ENCODE measurements at places on chromosomes 16 and 17. TPM values are rescaled to one million over a fixed set of nuclear protein-coding genes. Genes with fewer than 3 reads are reported as not detected.

SLC6A2 gene
- not detected for total RNA-seq

TSNAXIP1 gene
- 0.20 TPM for total RNA-seq

QPRT gene
- total RNA-seq, result not detected

TBX2 gene
- total RNA-seq, result under 0.01 TPM

PNMT gene
- total RNA-seq, result 0.20 TPM

TMED6 gene
- not detected for total RNA-seq

FGF11 gene
- total RNA-seq, result 0.20 TPM

KRTAP9-2 gene
- total RNA-seq, result not detected

TBC1D3I gene
- not detected for total RNA-seq

SLFN12L gene
- total RNA-seq, result not detected

OTOP3 gene
- total RNA-seq, result not detected

SLC5A11 gene
- total RNA-seq, result not detected

CCDC78 gene
- not detected for total RNA-seq

CYB561 gene
- 13.3 TPM for total RNA-seq

TMEM107 gene
- 19.8 TPM for total RNA-seq

CARD14 gene
- total RNA-seq, result 0.44 TPM

PROCA1 gene
- 0.94 TPM for total RNA-seq

MMP28 gene
- 0.07 TPM for total RNA-seq

TBC1D28 gene
- total RNA-seq, result not detected

KRTAP16-1 gene
- total RNA-seq, result not detected

AATK gene
- 2.3 TPM for total RNA-seq

CCL15 gene
- total RNA-seq, result not detected

CSF3 gene
- total RNA-seq, result 11.3 TPM

ZFPM1 gene
- 0.93 TPM for total RNA-seq

TM4SF5 gene
- total RNA-seq, result not detected

C16orf89 gene
- total RNA-seq, result 2.1 TPM

RAB26 gene
- total RNA-seq, result 0.13 TPM

ADGRG1 gene
- 415 TPM for total RNA-seq

All from mammary microvascular endothelial cell (primary cell).